ENCODE measurements at places on chromosomes 2 and 18.

DNA sequence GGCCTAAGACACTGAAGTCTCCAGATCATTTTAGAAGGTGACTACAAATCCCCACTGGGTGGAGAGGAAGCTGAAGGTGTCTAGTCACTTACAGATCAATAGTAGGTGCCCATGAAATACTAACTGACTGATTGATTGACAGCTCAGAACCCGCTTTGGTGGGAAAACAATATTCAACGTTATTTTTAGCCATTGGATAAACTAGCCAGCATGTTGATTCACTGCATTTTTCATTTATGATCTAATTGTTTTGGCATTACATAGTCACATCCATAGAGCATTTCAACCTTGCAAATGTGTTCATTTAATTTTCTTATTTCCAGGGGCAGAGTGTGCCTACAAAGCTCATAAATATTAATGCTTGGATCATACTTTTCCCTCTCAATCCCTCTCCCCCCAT is 162.3 kb downstream of the MREG start:
- peak; percentile 61 for DNase-seq

- DNase-seq = peak; percentile 60
Observed at GRCh38 chr2:233115741-233116140, 55.6 kb downstream of the INPP5D start.

DNA sequence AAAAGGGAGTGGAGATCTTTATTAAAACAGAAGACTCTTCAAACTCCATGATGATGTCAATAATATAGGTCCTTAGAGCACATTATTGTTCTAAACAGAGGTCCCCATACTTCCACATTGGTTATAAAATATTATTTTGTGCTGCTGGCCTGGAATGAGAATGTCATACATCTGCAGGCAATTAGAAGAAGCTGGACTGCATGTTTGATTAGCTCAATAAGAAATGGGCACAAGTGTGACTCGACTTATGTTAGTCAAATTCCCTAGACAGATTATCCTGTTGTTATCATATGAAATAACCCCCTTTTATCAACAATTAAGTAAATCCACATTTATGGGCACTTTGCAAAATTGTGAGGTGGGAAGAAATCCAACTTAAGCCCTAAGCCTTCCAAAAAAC is 8.8 kb downstream of the EFEMP1 start:
- no peak for DNase-seq

GRCh38 chr2:150230004-150230403 is 257.5 kb downstream of the RND3 start:
- no peak for DNase-seq

- peak; percentile 18 for DNase-seq
Observed at GRCh38 chr18:75544496-75544895, 117.0 kb upstream of the SMIM21 start.

GRCh38 chr2:237732070-237732469 is 66.5 kb upstream of the RBM44 start:
- no peak for DNase-seq

DNA sequence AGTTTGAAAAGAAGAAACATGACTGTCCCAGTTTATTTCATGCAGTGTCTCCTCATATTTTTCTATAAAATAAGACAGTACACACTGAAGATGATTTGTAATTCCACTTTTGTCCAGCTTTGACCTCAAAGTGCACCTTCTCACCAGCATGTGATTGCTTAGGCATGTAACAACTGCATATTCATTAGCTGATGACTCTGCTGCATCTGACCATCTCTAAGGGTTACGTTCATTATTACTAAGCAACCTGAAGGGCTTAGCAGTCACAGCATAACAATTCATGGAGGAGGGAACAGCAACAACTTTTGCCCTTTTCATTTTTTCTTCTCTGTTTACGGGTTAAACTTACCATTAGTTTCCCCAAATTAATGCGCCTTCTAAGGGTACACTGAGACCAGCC is 330.6 kb upstream of the PIK3C3 start:
- DNase-seq = no peak

DNA sequence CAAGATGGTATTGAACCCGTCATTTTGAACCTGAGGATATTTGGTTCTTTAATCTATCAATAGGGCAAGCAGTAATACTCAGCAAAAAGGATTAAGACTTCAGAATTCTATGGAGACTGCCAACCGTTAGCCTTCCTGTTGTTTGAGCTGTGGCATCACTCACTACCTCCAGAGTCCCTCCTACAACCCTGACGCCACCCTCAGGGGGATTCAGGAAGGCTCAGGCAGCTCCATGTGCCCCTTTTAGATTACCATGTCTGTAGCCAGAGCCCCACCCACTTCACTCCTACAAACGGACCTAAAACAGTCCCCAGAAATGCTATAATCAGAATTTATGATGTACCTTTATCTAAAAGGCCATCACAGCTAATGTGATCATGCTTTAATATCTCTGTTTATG is 172.9 kb downstream of the EPHA4 start:
- no peak for DNase-seq

GRCh38 chr2:57597940-57598339 is 448.7 kb upstream of the VRK2 start:
- peak; percentile 14 for DNase-seq

- no peak for DNase-seq
Observed at GRCh38 chr2:99900556-99900955, 241.8 kb downstream of the AFF3 start.

GRCh38 chr2:46275995-46276394 is 21.2 kb upstream of the EPAS1 start:
- no peak for DNase-seq

DNA sequence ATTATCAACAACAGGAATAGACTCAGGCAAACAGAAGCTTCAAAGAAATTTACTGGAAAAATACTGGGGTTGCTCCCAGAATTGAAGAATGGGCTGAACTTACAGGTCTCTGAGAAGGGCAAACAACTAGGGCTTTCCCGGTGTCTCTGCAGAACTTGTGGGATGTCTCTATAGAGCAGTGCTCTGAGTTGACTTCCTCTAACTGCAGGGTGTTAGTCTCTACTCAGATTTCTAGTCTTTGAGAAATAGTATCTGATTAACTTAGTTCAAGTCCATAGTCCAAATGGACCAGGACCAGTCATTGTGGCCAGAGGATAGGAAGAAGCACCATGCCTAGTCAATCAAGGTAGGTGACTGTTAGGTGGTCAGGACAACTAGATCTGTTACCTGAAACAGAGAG is 45.8 kb downstream of the LIMS1 start:
- DNase-seq = no peak

GRCh38 chr2:179593323-179593722 is 268.1 kb downstream of the ZNF385B start:
- DNase-seq = no peak

DNA sequence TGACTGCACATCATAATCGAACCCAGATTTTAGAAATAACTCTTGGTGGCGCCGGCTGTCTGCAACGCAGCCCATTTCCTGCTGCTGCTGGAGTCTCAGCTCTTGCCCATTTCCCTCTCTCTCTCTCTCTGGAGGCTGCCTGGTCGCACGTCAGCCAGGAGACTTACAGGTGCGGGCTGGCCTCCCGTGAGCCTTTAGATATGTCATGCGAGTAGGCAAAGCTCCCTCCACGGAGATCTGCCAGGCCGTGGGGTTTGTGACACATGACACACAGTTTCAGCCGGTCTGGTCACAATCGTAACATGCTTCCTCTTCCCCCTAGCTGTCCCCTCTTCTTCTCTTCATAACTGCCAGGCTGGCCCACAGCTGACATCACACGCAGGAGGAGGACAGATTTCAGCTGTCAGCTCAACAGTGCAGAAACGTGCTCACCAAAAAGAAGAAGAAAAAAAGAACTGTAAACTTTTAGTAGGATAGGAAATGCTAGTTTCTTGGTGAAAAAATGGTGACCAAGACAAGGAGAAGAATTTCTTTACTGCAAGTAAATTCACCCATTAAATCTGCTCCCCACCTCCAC is 489.3 kb downstream of the ZNF516 start:
- no peak for DNase-seq

GRCh38 chr2:119862127-119862889 is 102.6 kb downstream of the PTPN4 start:
- DNase-seq = no peak

DNA sequence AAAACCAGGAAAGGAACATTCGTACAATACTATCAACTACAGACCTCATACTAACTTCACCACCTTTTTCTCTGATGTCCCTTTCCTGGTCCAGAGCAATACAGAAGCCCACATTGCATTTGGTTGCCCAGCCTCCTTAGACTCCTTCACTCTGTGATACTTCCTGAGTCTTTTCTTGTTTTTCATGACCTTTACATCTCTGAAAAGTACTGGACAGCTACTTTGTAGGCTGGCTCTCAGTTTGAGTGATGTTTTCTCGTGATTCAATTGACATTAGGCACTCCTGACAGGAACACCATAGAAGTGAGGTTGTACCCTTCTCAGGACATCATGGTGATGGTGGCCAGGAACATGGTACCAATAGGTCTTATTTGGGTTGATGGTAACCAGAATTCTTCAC is 185.9 kb upstream of the SLC39A10 start:
- no peak for DNase-seq

- no peak for DNase-seq
Observed at GRCh38 chr2:55152475-55153412, 79.3 kb downstream of the CLHC1 start.

GRCh38 chr2:195473862-195474261 is 183.2 kb upstream of the SLC39A10 start:
- DNase-seq = no peak

GRCh38 chr2:132788310-132788838 is 118.4 kb upstream of the LYPD1 start:
- DNase-seq = no peak

GRCh38 chr18:37987901-37988300 is 422.3 kb upstream of the CELF4 start:
- no peak for DNase-seq

DNA sequence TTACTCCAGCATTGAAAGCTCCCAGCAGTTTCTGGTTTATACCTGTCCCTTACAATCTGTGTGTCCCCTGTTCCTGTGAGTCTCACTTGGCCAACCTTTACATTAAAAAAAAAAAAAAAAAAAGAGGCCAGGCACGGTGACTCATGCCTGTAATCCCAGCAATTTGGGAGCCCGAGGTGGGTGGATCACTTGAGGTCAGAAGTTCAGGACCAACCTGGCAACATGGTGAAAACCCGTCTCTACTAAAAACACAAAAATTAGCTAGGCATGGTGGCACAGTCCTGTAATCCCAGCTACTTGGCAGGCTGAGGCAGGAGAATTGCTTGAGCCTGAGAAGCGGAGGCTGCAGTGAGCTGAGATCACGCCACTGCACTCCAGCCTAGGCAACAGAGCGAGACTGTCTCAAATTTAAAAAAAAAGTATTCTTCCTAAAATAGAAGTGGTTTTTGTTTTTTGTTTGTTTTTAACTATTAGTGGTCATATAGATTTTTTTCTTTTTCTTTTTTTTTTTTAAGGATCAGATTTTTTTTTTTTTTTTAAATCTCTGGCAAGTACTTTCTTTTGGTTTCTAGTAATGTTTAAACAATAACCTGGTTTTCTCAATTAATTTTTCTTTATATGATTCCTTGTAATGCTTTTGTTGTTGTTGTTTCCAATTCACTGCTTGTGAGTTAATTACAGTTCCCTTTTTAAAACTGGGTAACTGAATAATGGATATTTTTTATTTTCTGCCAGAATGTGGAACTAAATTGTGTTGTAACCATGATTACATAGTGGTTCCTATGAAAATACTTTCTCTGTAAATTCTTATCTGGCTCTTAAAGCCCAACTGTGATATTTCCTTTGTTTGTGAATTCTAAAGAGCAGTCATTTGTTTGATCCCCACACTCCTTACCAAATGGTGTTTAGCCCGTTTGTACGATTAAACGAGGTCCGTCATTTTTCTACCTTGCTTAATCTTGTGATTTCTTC is 116.8 kb downstream of the CTAGE1 start:
- DNase-seq = peak; percentile 21

DNA sequence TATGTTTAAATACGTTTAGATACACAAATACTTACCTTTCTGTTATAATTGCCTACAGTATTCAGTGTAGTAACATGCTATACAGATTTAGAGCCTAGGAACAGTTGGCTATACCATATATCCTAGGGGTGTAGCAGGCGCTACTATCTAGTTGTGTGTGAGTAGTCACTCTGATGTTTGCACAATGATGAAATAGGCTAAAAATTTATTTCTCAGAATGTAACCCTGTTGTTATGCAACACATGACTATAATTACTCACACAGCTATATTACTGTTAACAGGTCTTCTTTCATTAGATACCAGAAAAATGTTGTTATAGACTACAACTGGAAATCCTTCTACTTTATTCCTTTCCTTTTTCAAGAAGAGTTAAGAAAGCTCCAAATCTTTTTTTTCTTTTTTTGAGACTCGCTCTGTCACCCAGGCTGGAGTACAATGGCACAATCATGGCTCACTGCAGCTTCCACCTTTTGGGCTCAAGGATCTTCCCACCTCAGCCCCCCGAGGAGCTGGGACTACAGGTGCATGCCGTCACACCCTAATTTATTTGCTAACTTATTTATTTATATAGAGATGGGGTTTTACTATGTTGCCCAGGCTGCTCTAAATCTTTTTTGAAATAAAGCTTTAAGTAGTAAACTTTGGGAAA is 48.5 kb downstream of the C2orf74 start:
- DNase-seq = peak; percentile 83

DNA sequence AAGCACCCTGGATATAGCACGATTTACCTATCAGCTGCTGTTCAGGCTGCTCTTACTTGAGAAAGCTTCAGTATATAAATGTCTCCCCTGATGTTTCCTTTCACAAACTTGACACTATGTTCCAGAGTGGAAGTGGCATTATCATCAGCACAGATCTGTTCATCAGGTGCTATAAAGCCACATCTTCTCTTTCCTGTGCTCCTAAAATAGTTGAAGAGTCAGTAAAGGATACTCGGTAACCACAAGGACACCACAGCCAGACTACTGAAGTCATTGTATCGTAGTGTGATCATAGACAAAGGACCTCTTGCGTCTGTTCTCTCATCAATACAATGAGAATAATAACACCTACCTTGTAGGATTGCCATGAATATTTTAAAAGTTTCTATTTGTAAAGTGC is 841.0 kb upstream of the CELF4 start:
- DNase-seq = no peak

- no peak for DNase-seq
Observed at GRCh38 chr2:148887350-148888002, 12.4 kb downstream of the KIF5C start.

DNA sequence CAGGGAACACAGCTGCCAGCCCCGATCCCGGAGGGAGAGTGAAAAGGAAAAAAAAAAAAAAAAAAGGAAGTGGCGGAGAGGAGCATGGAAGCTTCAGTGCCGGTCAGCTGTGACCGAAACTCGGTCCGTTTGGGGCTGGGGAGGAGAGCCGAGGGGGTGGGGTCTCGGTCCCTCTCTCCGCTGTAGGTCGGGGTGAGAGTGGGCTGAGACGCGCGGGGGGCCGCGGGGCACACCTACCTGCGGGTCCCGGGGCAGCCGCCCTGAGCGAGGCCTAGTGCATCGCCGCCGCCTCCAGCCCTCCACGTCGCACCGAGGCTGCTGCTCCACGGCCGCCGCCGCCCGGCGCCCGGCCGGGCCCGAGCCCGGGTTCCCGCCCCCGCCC is 536 bp downstream of the VPS54 start:
- DNase-seq = peak; percentile 70
